ENCODE measurements at places on chromosomes 2 and 18. TPM values are rescaled to one million over a fixed set of nuclear protein-coding genes. Genes with fewer than 3 reads are reported as not detected.

Gene RIT2
- not detected for total RNA-seq

Gene LMAN1
- total RNA-seq, result 168 TPM

Gene HOXD11
- 2.5 TPM for total RNA-seq

Gene HJURP
- total RNA-seq, result 15.1 TPM

Gene DSG1
- total RNA-seq, result not detected

Gene TET3
- 2.6 TPM for total RNA-seq

Gene C1QL2
- total RNA-seq, result not detected

Gene C2orf92
- total RNA-seq, result 4.7 TPM

Gene CTIF
- total RNA-seq, result 14.7 TPM

Gene MAL
- total RNA-seq, result not detected

Gene MYOM1
- under 0.01 TPM for total RNA-seq

Gene NAT8
- total RNA-seq, result not detected

Gene HTR2B
- 2.6 TPM for total RNA-seq

Gene SIX3
- total RNA-seq, result 0.39 TPM

Gene PIGN
- total RNA-seq, result 41.5 TPM

Gene GKN1
- not detected for total RNA-seq

Gene CHAC2
- 4.0 TPM for total RNA-seq

Gene PRKRA
- total RNA-seq, result 47.0 TPM

Gene GULP1
- total RNA-seq, result 10.7 TPM

Gene ZNF514
- 16.0 TPM for total RNA-seq

Gene SGO2
- 19.7 TPM for total RNA-seq

Gene TDRD15
- total RNA-seq, result not detected

Gene LIMS4
- 1.5 TPM for total RNA-seq

Gene UPP2
- not detected for total RNA-seq

Gene TMEM200C
- not detected for total RNA-seq

Gene KCNF1
- total RNA-seq, result not detected

Gene AFF3
- total RNA-seq, result not detected

Gene ADGRF3
- total RNA-seq, result 2.5 TPM

Gene SNORC
- total RNA-seq, result 0.98 TPM

Gene TMBIM1
- total RNA-seq, result 138 TPM

Gene NOSTRIN
- total RNA-seq, result 0.20 TPM

Gene SERPINB3
- total RNA-seq, result not detected

Gene GLS
- total RNA-seq, result 119 TPM

Gene EMX1
- not detected for total RNA-seq

Gene CNGA3
- under 0.01 TPM for total RNA-seq

Gene CCDC141
- total RNA-seq, result under 0.01 TPM

Gene OST4
- 193 TPM for total RNA-seq

Gene SETBP1
- 2.7 TPM for total RNA-seq

Gene EVX2
- total RNA-seq, result not detected

Gene BOLL
- total RNA-seq, result not detected

Gene MYO5B
- total RNA-seq, result under 0.01 TPM

Gene ANO7
- total RNA-seq, result 0.78 TPM

Gene MC5R
- not detected for total RNA-seq

Gene ACADL
- 0.37 TPM for total RNA-seq

Data from subcutaneous preadipocyte (primary cell).